ENCODE measurements at places on chromosomes 5 and 9.

GRCh38 chr9:20513126-20513913 lies 109.0 kb downstream of the MLLT3 start:
- DNase-seq: no peak

DNA sequence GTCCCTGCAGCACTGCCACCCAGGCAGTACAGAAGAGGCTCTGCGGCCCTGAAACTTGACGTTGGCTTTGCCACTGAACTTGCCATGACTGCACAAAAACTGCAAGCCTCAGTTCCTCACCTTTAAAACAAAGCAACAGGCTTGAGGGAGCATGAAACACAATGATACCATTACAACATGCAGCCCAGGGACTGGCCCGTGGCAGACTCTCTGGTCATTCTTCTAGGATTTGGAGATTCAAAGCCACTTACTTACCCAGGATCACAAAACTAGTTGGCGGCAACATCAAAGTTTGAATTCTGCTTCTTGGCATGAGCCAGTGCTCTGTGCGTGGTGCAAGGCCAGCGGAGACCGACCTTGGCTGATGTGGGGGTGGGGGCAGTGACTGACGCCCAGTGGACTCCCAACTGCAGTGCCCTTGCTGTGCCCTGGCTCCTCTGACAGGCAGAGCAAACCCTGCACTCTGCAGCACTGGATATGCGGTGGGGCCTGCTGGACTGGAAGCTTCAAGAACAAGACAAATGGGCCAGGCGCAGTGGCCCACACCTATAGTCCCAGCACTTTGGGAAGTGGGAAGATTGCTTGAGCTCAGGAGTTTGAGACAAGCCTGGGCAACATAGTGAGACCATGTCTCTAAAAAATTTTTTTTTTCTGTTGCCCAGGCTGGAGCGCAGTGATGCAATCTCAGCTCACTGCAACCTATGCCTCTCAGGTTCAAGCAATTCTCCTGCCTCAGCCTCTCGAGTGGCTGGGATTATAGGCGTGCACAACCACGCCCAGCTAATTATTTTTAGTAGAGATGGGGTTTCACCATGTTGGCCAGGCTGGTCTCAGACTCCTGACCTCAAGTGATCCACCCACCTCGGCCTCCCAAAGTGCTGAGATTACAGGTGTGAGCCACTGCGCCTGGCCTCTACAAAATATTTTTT lies 18.9 kb downstream of the SQSTM1 start:
- DNase-seq: no peak

GRCh38 chr9:133331641-133332380 lies 4.2 kb downstream of the SURF6 start:
- DNase-seq: no peak

GRCh38 chr9:113345190-113345589 lies 4.2 kb upstream of the BSPRY start:
- DNase-seq: no peak

- no peak for DNase-seq
These were observed 573.9 kb downstream of the KIF4B start for GRCh38 chr5:155587458-155587857.

DNA sequence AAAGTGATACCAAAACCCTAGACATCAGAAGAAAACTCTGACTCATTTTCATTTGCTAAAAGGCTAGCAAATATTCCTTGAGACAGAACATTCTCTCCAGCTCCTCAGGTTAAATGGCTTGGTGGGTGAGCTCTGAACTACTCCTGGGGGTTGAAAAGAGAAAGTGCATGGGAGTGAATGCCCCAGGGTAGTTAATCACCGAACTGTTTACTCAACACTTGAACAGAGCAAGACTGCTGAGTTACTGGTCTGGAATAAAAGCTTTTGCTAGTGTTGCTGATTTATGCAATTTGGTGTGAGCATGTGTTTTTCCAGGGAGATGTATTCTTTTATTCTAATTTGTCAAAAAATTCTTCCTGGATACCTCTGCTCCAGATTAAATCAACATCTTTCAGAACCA lies 88.3 kb upstream of the PRDM9 start:
- DNase-seq: no peak

Data from D721Med (cell line).